Stomach (tissue), 19 donors: ENCODE measurements at places on chromosomes 16 and 17. TPM values are rescaled to one million over a fixed set of nuclear protein-coding genes. Genes with fewer than 3 reads are reported as not detected.

Gene MPP3
- 22.8 TPM for total RNA-seq

- peaks cover 12% of the 10 kb centered on the region for H3K4me1 ChIP-seq
- H3K36me3 ChIP-seq = no peaks in the 10 kb centered on the region
- DNase-seq = no peak
- H3K27ac ChIP-seq = no peak overlapping the region
These were observed 3.5 kb downstream of the GNG13 start for GRCh38 chr16:797120-797420.

- no peak for DNase-seq
- H3K27ac ChIP-seq = peak overlapping the region; percentile 99
These were observed 5.2 kb downstream of the TRAF4 start for GRCh38 chr17:28748852-28749515.

DNA sequence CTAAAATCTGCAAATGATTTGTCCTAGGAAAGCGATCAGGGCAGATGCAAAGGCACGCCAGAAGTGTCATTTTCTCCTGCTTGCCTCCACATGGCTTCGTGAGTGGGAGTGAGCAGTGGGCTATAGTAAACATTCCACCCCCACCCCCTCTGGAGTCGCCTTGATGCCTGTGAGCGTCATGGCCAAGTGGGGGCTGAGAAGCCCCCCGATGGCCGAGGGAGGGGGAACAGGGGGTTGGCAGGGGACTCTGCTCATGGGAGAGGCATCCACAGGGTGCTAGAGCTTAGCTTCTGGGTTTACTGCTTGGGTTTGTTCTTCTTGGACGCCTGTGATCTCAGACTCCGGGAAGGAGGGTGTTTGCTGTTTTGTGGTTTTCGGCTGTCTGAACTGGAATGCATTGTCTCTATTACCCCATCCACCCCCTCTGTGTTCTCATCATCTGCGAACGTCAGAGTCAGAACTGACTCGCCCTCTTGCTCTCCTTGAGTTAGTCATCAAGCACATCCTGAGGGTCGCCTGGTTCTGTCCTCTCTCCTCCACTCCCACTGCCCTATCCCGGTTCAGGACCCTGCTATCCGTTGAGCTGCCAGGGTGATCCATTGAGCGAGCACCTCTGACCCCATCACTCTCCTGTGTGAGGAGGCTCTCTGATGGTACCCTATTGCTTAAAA is 15.4 kb downstream of the TNS4 start:
- DNase-seq = no peak
- H3K4me1 ChIP-seq = peaks cover 35% of the 10 kb centered on the region
- no peak overlapping the region for H3K4me3 ChIP-seq
- H3K36me3 ChIP-seq = no peaks in the 10 kb centered on the region
- peak overlapping the region; percentile 72 for H3K27ac ChIP-seq

- no peak overlapping the region for H3K4me3 ChIP-seq
- H3K27me3 ChIP-seq = peaks cover 68% of the 10 kb centered on the region
- peaks cover 8% of the 10 kb centered on the region for H3K4me1 ChIP-seq
- no peak overlapping the region for H3K27ac ChIP-seq
These were observed 64.5 kb upstream of the SEC14L1 start for GRCh38 chr17:77076124-77076830.

GRCh38 chr16:88810912-88811768 is 588 bp downstream of the APRT start:
- H3K36me3 ChIP-seq = peaks cover 25% of the 10 kb centered on the region
- H3K27me3 ChIP-seq = no peaks in the 10 kb centered on the region
- H3K27ac ChIP-seq = peak overlapping the region; percentile 91
- peak overlapping the region; percentile 73 for H3K4me3 ChIP-seq

GRCh38 chr17:78338486-78339259 is 21.2 kb downstream of the SOCS3 start:
- peak; percentile 90 for DNase-seq
- H3K27ac ChIP-seq = peak overlapping the region; percentile 89
- no peaks in the 10 kb centered on the region for H3K27me3 ChIP-seq
- no peak overlapping the region for H3K4me3 ChIP-seq
- H3K36me3 ChIP-seq = no peaks in the 10 kb centered on the region
